ENCODE measurements at places on chromosomes 7 and 10.
A peak's percentile ranks its signal among the peaks of the same experiment; 100 is the strongest.

- DNase-seq, result no peak
Observed at GRCh38 chr10:60149003-60149402, 240.7 kb downstream of the ANK3 start.

- no peak for DNase-seq
Observed at GRCh38 chr10:1366811-1367425, 310.7 kb downstream of the WDR37 start.

- peak; percentile 19 for DNase-seq
Observed at GRCh38 chr10:4688601-4689000, 137.4 kb upstream of the AKR1E2 start.

DNA sequence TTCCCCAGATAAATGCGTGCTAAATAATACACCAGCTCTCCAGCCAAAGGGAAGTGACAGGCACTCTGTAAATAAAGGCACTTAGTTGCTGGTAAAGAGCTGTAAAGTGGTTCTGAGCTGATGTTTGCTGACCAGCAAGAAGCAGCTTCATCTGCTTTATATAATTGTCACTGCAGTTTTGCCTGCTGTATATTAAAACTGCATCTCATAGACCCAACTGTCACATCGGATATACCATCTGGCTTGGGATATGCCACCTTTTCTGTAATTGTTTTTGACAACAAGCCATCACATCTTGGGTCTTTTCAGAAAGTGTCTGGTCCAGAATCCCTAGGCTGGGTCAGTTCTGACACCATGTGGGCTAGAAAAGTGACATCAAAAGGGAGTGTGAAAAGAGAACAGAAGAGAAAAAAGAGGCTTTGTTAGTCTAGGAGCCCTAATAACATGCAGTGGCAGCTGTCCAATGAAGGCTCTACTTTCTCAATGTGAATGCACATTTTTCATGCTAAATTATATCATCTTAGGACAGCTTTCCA lies 697.6 kb downstream of the KCNMA1 start:
- no peak for DNase-seq

GRCh38 chr10:9796564-9796963 lies 1221.1 kb upstream of the CELF2 start:
- DNase-seq, result no peak

- DNase-seq, result no peak
Observed at GRCh38 chr10:128326851-128327250, 200.6 kb upstream of the MKI67 start.

- DNase-seq, result peak; percentile 11
Observed at GRCh38 chr7:36639826-36640225, 84.5 kb downstream of the AOAH start.

DNA sequence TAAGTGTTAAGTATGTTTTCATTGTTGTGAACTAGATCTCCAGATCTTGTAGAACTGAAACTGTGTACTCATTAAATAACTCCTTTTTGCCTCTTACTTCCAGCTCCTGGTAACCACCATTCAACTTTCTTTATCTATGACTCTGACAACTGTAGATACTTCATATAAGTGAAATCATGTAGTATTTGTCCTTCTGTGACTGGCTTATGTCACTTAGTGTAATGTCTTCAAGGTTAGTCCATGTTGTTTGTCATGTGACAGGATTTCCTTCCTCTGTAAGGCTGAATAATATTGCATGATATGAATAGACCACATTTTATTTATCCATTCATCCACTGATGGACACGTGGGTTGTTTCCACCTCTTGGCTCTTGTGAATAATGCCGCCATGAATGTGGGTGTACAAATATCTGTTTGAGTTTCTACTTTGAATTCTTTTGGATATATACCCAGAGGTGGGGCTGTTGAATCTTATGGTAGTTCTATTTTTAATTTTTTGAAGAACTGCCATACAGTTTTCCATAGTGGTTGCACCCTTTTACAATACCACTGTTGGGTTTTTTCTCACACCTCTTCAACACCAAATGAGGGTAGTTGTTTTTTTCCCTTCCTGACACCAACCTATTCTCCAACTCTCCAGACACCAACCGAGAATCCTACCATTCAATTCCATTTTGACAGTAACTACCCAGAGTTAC lies 10.7 kb upstream of the FMC1 start:
- DNase-seq, result no peak

GRCh38 chr10:70087616-70088307 lies 35.1 kb downstream of the MACROH2A2 start:
- no peak for DNase-seq

- no peak for DNase-seq
Observed at GRCh38 chr7:150945171-150945852, 32.8 kb downstream of the KCNH2 start.

Data from activated CD4-positive, alpha-beta T cell treated with anti-CD3 and anti-CD28 coated beads, Interleukin-2, amount 50 U/mL, for 24 hours (primary cell).